ENCODE measurements at places on chromosomes 13 and 19.

GRCh38 chr19:18122424-18122823 lies 24.8 kb downstream of the MAST3 start:
- DNase-seq: no peak

GRCh38 chr13:50927701-50928100 lies 18.1 kb downstream of the RNASEH2B start:
- DNase-seq: no peak

DNA sequence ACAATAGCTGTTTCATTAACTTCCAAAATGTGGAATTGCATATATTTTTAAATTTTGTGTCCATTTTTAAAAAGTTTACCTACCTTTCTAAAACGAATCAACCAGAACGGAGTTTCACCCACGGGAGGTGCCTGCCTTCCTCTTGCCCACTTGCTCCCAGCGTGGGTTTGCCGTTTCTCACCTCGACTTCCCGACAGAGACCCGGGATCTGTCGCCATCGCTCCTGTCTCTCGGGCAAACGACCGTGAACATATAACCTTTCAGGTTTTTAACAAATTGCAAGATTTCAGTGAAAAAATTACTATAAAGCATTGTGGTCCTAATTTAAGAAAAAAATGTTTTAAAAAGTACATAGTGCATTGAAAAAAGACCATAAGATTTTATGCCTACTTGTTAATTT lies 4.2 kb downstream of the TMEM255B start:
- DNase-seq: no peak

GRCh38 chr13:94272038-94272437 lies 207.4 kb downstream of the DCT start:
- DNase-seq: no peak

DNA sequence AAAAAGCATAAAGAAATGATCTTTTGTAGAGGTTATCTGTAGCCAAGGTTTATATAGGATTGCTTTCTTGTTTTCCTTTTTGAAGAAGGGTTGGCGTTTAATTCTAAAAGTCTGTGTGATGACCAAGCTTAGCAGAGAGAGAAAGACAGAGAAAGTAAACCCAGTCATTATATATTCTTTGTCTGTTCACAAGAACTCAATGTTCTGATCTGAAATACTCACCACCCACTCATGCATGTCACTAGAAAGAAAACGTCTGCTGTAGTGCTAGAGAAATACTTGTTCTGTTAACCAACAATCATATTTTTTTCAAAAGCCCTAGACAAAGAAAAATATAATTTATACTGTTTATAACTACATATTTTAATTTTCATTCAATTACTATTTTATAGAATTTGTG lies 173.7 kb upstream of the SLITRK5 start:
- no peak for DNase-seq

DNA sequence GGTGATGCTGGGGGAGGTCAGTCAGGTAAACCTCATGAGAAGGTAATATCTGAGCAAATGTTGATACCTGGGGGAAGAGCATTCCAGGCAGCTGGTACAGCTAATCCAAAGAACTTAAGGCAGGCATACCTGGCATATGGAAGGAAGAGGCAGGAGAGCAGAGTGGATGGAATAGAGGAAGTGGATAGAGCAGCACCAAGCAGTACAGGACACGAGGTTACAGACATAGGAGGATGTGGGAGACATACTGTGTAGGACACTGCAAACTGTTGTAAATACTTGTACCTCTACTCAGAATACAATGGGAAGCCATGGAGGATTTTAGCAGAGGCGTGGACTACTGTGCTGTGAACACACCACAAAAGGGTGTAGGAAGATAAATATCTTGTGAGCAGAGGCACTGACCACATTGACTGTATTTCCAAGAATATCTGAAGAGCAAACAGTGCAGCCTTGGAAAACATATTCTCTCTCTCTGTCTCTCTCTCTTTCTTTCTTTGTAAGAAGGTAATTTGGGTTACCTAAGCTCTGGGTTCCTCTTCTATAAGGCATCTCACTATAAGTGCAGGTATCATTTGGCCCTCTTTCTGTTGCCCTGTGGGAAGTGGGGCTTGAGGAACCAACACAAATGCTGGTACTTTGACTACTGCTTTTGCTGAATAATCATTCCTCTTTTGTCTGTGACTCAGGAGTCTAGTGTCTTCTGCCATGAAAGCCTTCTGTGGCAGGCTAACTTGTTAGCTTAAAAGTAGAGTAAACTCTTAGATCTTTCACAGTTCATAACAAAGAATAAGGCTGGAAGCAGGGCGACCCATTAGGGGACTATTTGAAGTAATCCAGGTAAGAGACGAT lies 238.0 kb downstream of the VWA8 start:
- DNase-seq: no peak

DNA sequence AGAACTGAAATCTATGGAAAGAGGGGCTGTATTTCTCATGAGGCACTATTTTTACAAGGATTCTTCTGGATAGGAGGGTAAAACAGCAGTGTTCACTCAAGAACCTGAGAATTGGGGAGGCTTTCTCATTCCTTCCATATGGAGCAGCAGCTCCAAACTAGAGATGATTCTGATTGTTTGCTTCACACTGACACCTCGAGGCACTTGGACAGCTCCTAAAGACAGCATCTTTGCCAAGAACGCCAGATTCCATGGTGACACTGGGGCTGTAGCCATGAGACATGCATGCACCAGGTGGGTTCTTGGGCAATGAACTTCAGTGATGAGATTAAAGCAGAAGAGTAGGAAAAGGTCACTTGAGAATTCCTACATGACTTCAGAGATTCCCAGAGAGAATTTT lies 361.5 kb upstream of the HTR2A start:
- no peak for DNase-seq

- DNase-seq: no peak
These were observed 24.9 kb upstream of the STARD13 start for GRCh38 chr13:33310245-33311038.

DNA sequence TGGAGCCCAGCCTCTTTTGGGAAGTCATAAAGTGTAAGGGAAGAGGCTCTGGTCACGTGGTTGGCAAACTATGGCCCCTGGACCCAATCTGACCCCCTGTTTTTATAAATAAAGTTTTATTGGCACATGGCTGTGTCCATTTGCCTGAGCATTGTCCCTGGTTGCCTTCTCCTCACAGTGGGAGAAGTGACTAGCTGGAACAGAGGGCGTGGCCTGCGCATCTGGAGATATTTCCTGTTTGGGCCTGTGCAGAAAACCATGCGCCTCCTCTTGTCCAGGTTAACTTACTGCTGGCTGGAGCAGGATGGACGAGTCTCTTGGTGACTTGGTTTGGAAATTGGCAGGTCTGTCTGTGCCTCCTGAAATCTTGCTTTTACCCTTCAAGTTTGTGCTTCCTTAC lies 48.3 kb downstream of the KDM4B start:
- no peak for DNase-seq

GRCh38 chr13:107205318-107206104 lies 637.6 kb upstream of the ARGLU1 start:
- DNase-seq: peak; percentile 39

- DNase-seq: no peak
These were observed 10.5 kb upstream of the ZNF112 start for GRCh38 chr19:44367024-44367423.

DNA sequence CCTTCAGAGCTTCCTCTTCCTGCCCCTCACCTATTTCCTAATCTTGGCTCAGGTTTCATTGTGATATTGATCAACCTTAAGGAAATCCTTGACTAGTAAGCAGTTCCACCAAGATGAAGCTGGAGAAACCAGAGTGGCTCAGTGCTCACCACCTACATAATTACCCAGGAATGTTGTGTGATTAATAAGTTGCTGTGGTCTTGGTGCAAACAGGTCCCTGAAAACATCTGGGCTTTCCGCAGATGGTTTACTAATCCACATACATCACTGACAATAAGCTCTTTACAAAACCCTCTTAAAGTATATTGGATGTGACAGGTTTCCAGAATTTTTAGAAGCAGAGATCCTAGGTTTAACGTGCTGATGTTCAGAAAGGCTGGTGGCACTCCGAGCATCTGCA lies 8.6 kb upstream of the SERP2 start:
- no peak for DNase-seq

DNA sequence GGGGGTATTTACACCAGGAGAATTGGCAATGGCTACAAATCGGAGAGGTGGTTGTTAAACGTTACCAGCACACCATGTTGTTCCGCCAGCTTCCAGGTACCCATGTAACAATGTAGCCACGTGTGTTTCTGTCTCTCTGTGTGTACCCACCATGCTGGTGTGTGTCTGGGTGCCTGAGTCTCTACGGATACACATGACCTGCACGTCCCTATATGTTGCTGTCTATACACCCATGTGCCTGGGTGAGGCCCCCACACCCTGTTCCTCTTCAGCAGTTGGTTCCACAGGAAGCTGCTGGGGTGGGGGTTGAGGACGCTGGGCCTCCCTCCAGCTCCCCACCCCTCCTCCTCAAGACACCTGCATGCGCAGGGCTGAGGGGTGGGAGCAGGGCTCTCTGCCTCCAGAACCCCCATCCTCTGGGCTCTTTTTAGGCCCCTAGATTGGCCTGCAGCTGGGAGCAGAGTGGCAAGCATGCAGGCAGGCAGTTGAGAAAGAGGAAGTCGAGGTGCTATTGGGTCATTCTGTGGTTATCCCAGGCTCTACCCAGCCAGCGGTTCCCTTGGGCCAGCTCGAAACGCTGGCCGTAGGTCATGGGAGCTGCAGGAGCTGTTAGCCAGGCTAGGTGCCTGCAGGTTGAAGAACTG lies at the start of gene ARHGEF18:
TSS of gene ARHGEF18 (plus strand) at position 351 of the 644 bp plus-strand sequence. CDS start 13,954 bp downstream, outside the sequence.
- DNase-seq: peak; percentile 28

GRCh38 chr13:48892688-48893075 lies 83.0 kb upstream of the FNDC3A start:
- DNase-seq: no peak

- no peak for DNase-seq
These were observed 198.7 kb downstream of the KCTD12 start for GRCh38 chr13:76687467-76687866.

DNA sequence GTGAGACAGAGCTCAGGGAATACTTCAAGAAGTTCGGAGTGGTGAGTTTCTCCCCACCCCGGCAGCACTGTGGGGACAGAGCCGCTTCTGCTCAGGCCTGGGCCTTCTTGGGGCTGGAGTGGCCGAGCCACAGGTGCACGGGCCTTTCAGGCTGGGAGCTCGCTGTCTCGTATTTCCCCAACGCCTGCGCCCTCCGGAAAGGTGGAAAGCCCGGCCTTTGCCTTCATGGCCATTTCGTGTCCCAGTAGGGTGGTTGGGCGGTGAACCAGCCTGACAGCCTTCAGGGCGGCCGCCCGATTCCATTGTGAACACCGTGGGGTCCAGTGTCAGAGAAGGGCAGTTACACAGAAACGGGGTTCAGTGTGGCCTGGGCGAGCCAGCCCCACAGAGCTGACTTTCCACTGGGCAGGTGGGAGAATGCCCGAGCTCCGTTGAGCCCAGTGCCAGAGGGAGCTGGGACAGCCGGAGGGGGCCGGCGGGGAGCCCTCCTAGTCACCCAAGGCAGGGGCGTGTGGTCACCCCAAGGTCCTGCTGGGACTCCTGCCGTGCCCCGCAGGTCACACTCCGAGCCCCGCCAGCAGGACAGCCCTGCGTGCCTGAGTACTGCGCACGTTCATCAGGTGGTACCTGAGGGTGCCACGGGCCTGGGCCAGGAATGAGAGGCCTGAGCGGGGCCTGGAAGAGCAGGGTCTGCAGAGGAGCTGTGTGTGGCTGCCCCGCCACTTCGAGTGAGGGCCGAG lies 14.0 kb downstream of the DAZAP1 start:
- DNase-seq: no peak

- no peak for DNase-seq
These were observed 27.1 kb downstream of the RNASEH2B start for GRCh38 chr13:50936679-50937078.

DNA sequence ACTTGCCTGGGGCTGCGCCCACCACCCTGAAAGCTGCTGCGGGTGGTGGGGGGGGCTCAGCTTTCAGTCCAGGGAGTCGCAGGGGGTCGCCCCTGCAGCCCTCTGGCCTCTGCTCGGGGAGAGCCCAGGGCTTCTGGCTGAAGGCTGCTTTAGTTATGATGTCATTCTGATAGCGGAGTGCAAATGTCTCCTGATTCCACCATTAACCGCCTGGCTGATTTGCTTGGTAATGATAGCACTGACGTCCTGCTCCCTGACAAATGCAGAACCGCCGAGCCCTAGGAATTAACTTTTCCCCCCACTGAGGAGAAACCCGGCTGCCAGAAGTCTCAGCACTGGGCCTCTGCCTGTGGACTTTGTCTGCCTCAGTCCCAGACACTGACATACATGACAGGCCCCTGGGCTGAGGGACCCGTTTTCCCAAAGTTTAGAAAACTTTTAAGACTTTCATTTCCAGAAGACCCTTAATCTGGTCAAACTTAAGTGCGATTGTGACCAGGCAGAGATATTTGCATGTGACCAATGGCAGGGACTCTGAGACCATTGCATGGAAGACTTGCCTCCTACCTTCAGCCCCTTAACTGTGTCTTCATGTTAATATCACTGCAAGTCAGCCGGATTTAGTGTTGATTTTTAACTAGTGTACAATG lies 142.5 kb upstream of the ZNF536 start:
- no peak for DNase-seq

DNA sequence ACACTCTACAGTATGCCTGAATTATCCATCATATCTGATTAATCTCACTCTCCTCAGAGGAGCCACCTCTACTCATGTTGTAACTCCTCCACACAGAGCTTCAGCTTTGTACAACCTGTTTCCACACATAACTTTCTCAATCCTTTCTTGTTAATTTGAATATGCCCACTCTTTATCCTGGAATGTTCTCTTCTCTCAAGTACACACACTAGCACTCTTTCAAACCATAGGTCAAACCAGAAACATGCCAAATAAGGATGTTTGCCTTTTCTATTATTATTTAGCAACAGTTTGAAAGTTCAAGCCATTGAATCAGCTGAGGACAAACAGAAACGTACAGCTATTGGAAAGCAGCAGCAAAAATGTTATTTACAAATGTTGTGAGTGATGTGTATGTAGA lies 110.3 kb downstream of the MIPEP start:
- DNase-seq: no peak

DNA sequence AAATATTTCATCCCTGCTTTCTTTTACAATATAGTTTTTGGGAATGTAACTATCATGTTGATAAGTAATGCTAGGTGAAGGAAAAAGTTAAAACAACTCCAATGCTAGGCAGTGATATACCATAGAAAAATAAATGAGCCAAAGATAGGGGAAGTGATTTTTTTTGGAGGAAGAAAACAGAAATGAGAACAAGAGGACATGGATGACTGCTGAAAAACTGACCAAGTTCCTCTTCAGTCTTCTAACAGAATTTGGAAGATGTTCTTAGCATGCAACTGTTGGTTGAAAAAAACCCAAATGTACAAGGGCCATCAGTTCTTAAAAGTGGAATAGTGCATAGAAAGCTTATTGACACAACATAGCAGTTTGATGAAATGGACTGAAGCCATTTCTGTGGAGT lies 262.5 kb upstream of the STARD13 start:
- DNase-seq: no peak

GRCh38 chr19:14580623-14581237 lies 2.2 kb upstream of the CLEC17A start:
- peak; percentile 49 for DNase-seq

GRCh38 chr19:54138489-54139256 lies 1.1 kb downstream of the CNOT3 start:
- DNase-seq: no peak

DNA sequence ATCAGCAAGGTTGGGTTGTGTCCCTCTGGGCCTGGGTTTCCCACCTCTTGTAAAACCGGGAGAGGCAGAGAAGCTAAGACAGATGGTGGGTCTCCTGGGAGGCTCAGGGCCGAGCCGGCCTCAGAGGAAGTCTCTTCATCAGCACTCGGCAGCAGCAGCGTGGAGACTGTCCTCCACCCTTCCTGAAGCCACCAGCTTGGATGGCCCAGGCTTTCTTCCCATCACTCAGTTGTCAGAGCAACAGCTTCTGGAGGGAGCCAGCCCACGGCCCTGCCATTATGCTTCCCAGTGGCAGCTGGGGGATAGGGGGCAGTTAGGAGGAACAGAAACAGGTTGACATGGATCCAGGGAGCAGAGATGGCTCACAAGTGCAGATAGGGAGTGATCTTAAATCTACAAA lies 191.0 kb downstream of the KATNAL1 start:
- no peak for DNase-seq
